Body of pancreas (tissue), 4 donors: ENCODE measurements at places on chromosomes 16 and 17. TPM values are rescaled to one million over a fixed set of nuclear protein-coding genes. Genes with fewer than 3 reads are reported as not detected.

CCT6B gene
- total RNA-seq: 0.66 TPM

PYDC1 gene
- not detected for total RNA-seq

MYH3 gene
- 1.6 TPM for total RNA-seq

RNF222 gene
- total RNA-seq: not detected
